Hepatocyte (in vitro differentiated cells): ENCODE measurements at places on chromosomes 16 and 17. TPM values are rescaled to one million over a fixed set of nuclear protein-coding genes. Genes with fewer than 3 reads are reported as not detected.

DNA sequence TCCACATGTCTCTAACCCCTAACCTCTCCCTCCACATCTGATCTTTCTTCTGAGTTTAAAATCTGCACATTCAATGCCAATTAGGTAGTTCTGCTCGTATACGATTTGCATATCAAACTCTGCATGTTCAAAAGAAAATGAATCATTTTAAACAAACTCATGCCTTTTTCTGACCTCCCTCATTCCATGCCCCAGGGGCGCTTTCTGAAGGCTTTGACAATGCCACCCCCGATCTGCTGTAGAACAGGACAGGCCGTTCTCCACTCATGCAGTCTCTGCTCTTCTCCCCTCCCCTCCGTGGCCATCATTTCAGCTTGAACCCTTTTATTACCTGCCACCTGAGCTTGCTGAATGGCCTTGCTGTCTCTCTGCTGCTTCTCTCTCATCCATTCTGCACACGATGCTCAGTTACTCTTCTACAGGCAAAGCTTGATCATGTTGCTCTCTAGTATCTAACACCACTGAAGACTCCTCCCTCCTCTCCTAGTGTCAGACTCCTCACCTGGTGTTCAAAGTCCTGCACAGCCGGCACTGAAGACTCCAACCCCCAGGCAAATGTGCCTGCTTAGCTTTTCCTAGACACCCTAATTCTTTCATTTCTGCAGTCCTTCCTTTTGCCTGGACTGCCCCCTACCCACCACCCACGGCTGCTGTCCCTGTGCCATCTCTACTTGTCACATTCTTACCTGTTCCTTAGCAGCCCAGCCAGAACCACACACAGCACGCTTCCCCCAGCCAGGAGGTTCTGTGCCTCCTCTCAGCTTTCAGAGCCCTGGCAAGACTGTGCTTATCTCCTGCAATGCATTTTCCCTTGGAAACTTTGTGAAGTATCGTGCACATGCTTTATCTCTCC is 6.2 kb downstream of the TMEM238L start:
- peak; percentile 67 for DNase-seq

- no peak for DNase-seq
Measured at GRCh38 chr16:66023481-66023880, 343.0 kb upstream of the CDH5 start.

DNA sequence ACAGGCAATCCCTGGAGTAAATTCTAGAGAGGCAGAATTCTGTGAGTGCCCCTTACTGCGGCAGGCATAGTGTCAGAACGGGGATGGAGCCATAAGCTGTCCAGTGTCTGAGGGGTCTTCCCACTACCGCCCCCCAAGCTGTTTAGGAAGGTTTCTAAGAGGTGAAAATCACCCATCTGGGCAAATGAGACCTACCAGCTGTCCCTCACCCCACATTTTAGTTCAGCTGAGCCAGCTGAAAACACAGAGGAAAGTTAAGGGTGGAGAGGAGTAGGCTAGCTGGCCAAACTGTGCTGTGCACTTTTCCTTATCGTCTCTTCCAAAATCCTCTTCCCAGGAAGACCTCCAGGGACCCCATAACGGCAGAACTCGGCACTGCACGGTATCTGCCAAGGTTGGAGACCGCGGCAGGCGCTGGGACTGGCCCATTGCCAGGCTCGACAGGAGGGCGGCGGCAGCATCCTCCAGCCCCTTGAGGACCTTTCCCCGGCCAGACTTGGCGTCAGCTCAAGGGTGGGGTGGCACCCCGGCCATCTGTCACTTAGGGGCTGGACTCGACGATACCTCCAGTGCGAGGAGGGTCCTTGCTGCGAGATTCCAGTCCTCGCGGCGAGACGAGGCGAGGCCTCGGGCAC is 955 bp downstream of the ACLY start:
- peak; percentile 69 for DNase-seq

DNA sequence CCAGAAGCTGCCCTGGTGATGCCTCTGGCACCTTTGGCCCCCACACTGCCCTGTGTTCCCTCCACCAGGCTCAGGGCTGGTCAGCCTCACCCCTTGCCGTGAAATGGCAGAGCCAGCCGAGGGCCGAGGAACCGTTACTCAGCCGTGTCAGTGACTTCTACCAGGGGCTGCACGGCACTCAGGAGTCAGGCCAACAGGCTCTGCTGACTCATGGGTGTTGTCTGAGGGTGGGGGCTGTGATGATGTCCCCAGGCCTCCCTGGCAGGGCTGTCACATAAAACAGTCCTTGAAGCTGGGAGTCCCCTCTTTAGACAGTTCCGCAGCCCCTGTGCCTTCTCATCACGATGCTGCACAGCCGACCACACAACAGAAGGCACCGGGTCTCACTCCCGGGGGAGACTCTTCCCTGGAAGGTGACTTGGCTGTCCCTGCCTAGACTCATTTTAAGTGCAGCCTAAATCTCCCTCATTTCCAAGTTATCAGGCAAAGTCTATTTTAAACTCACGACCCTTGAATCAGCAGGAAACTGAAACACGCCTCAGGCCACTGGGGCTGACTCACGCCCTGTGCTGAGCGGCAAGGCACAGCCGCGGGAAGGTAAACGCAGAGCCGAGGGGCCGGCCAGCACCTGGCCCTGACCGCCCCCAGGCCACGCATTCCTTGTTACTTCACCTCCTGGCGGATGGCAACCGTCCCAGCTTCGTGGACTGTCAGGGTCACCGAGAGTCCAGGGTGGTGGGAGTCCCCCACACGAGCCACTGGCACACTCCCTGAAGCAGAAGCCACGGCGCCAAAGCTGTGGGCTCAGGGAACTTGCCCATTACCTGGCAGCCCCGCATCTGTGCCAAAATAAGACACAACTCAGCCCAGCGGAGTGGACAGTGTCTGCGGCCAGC is 102.6 kb downstream of the ZNF778 start:
- peak; percentile 71 for DNase-seq

DNA sequence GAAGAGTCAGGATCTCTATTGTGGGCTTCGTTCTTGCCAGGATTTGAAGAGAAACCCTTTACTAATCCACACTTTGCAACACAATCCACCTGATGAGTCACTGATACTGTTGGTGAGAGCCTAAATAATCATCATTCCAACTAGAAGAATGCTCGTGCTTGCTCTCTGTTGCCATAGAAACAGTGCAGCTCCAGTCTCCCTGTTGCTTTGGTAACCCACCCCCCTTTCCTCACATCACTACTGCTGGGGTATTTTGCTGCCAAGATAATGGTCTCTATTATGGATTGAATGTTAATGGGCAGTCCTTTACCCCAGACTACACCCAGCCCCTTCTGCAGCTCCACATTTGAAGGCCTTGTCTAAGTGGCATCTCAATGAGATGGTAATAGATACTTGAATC is 190.4 kb downstream of the ABCC12 start:
- DNase-seq = no peak

GRCh38 chr17:44599298-44600175 is 42.3 kb downstream of the FZD2 start:
- DNase-seq = peak; percentile 83

DNA sequence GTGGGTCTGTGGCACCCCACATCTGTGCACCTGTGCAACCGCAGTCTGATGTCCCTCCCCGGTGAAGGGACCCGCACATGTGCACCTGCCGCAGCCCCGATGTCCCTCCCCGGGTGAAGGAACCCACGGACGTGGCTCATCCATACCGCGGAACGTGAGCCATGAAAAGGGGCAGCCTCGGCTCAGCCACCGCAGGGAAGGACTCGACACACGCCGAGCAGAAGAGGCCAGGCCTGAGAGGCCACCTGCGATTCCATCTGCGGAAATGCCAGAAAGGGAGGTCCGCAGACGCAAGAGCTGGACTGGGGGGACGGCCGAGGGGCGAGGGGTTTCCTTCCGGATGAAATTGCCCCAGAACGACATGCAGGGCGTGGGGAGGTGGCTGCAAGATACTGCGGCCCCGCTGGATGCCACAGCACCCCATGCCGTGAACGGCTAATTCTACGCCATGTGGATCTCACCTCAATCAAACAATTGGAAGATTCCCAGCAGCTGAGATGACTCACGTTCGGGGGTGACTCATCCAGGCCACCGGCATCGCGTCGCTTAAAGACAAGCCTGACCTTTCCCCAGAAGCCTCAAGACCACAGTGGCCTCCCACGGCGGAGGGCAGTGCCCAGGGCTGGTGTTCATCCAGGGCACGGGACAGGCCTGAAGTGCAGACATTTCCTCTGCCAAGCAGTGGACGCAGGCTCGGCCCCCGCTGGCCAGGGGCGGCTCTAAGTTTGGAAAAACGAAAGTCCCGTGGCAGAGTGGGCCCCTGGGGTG is 21.0 kb downstream of the SOX8 start:
- peak; percentile 77 for DNase-seq

- DNase-seq = peak; percentile 50
Measured at GRCh38 chr17:57370037-57370581, 113.8 kb downstream of the MSI2 start.

GRCh38 chr17:66750781-66751543 is 84.0 kb upstream of the CACNG5 start:
- DNase-seq = no peak

GRCh38 chr17:1360975-1361374 is 39.0 kb downstream of the YWHAE start:
- DNase-seq = no peak

GRCh38 chr17:78356101-78356713 is 3.7 kb downstream of the SOCS3 start:
- peak; percentile 67 for DNase-seq

- DNase-seq = no peak
Measured at GRCh38 chr17:60652454-60653247, 25.0 kb upstream of the BCAS3 start.

- DNase-seq = no peak
Measured at GRCh38 chr16:3592559-3592958, 15.4 kb upstream of the NLRC3 start.

- DNase-seq = no peak
Measured at GRCh38 chr17:81323411-81323868, 28.3 kb upstream of the SLC38A10 start.

DNA sequence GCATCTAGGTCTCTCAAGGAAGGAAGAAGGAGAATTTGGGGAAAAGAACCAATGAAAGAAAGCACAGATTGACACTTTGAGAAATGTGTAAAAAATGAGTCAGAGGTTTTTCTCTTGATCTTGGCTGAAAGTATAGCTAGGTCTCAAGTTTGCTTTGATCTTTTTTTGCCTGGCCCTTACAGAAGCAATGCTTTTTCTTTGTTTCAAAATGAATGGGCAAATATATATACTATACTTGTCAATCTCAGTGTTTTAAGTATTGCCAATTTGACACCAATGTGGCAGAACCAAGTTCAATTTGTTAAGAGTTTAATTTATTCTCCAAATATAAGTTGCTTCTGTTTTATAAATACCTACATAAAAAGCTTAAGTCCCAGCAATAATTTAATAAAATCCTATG is 119.6 kb downstream of the PPM1E start:
- no peak for DNase-seq

DNA sequence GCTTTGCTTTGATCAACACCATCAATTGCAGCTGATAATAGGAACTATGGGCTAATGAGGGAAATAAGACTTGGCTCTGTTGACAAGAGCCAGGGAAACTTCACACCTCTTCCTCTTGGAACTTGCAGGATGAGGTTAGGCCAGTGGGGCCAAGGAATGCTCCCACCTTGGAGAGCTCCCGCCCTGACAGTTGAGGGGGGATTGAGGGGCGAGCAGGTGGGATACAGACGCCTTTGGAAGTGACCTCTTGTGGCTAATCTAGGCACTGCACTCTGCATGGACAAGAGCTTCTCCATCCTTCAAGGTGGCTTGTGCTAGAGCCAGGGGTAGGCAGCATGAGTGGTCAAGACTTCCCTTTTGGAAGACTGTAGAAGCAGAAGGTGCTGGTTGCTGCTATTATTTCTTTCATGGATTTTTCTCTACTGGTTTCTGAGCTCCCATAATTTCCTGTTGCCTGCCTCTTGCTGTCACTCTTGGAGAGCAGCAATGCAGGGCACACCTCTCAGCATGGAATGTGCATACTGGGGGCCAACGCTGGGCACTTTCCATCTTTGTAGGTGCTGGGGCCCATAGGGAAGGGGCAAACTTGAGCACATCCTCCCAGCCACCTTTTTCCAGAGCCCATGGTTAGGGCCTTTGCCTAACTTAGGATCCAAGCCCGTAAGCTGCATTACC is 2.3 kb upstream of the PHF12 start:
- DNase-seq = peak; percentile 64

- DNase-seq = no peak
Measured at GRCh38 chr16:83924686-83925085, 25.8 kb downstream of the MLYCD start.

GRCh38 chr17:32486111-32486700 is 587 bp upstream of the CDK5R1 start:
- DNase-seq = peak; percentile 90

GRCh38 chr17:17691468-17692263 is 10.4 kb downstream of the RAI1 start:
- DNase-seq = no peak

DNA sequence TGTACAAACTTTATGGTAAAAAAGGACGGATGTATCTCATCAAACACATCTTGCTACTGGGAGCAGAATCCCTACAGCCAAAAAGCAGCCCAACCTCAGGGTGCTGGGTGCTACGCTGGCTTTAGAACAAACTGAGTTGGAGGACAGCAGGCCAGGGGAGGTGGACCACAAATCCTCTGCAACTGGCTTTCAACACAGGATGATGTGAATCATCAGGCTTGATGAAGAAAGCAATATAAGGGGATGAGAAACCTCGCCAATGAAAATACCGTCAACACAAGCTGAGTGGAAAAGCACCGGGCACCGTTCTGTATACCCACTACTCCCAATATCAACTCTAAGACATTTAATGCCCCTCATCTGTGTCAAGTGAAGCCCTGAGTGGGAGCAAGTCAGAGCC is 14.3 kb downstream of the HBQ1 start:
- DNase-seq = no peak

- no peak for DNase-seq
Measured at GRCh38 chr16:22194707-22195444, 11.2 kb upstream of the EEF2K start.

ATP2A1 gene
- total RNA-seq = 0.13 and 0.72 TPM in 2 replicates

CCL4 gene
- 1.8 and 5.8 TPM in 2 replicates for total RNA-seq

MPV17L gene
- total RNA-seq = 2.1 and 2.6 TPM in 2 replicates

TMEM92 gene
- 6.9 and 11.3 TPM in 2 replicates for total RNA-seq

KRTAP4-11 gene
- not detected in 2 replicates for total RNA-seq

SMIM22 gene
- not detected in 2 replicates for total RNA-seq

KRT32 gene
- not detected in 2 replicates for total RNA-seq

KRTAP3-2 gene
- total RNA-seq = not detected in 2 replicates

SLC35G6 gene
- total RNA-seq = 0.24 TPM in 1 of 2 replicates, not detected in the other
